ENCODE measurements at places on chromosomes 7 and 10.

DNA sequence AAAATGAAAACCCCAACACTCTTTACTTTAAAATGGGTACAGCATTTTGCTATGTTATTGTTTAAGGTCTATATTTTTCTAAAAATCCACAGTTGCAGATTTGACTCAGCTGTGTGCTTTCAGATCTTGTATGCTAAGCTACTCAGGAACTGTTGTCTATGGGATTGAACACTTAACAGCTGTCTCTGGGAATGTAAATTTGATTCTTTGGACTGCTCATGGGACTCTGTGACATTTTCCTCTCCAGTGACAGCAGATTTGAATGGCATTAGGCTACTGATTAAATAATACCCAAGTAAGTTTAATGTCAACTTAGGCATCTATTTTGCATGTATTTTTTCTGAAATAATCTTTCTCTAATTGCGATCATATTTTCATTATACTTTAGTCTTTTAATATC lies 1.7 kb upstream of the CD36 start:
- no peak for DNase-seq

- DNase-seq: no peak
Observed at GRCh38 chr10:132614431-132615340, 77.1 kb downstream of the INPP5A start.

GRCh38 chr7:120550494-120551048 lies 277.6 kb downstream of the KCND2 start:
- no peak for DNase-seq

DNA sequence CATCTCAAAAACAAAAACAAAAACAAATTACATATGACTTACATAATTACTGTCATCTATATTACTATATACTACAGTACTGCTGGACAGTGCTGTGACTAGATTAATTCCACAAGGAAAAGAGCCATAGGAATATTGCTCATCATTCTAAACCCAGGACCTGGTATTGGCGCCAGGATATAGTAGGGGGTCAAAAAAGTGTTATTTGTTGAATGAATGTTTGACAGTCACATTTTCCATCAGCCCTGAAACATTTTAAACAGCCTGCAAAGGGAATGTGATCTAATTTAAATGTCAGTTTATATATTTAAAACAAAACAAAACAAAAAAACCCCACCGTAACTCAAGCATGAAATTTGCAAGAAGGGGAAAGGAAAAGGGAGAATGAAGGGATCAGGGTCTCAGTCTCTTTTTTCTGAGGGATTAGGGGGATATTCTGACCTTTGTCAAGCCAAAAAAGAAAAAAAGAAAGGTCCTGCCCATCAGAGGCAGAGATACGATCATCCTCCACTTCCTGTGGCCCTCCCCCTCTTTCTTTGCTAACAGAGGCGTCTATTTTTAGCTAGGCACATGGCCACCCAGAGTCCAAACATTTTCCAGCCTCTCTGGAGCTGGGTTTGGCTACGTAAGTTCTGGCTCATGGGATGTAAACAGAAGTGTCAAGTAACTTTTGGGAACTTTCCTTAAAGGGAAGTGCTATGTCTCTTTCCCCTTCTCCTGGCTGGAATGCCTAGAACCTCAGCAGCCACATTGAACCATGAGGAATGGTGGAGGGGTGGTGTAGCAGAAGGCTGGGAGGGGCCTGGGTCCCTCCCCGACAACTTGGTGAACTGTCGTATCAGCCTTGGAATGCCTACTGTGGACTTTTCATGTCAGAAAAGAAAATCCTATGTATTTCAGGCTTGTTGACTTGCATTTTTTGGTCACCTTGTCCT lies 44.6 kb upstream of the DLG5 start:
- no peak for DNase-seq

DNA sequence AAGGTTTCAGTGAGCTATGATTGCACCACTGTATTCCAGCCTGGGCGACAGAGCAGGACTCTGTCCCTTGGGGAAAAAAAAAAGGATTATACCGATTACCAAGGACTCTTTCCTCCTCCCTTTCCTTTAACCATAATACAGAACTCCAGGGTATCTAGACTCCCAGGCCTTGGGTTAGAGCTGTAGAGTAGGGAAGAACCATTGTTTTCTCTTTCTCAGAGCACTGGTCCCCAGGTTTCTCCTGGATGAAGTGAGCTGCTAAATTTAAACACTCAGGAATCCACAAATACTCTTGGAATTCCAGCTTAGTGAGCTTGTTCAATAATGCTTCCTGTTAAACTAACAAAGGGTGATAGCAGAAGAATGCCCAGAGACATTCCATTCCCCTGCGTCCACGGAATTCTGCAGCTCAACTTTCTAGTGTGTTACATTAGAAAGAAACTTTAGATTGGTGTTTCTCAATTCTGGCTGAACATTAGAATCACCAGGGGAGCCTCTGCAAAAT lies 14.6 kb upstream of the RPEL1 start:
- DNase-seq: no peak

DNA sequence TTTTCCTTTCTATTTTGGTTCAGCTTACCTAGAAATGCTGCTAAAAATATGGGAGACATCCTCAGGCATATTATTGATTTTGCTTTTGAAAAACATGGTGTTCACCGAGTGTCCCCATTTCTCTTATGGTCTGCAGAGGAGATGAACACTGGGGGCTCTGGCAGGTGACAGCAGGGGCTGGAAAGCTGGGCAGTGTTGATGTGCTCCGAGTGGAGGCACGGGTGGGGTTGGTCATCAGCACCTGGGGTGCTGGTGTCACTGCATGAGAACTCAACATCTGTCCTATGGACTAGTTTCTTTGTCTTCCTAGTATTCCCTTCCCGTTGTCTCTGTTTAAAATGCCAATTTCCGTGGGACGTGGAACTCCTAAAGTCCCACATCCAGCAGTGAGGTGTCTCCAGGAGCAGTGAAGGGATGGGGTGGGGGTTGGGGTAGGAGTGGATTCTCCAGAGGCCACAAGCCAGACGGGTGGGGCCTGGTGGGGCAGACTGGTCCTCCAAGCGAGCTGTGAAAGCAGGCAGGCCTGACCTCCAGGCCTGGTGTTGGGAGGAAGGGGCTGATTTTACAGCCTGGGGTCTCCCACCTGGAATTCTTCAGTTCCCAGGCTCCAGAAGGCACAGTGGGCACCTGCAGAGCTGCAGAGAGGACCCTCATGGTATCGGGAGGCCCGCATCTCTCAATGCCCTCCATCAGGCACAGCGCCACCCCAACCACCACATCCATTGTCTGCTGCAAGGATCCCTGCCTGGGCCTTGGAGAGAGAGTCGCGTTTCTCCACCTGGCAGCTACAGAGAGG lies 24.4 kb downstream of the ZNF775 start:
- no peak for DNase-seq

GRCh38 chr10:8919280-8919679 lies 864.8 kb downstream of the GATA3 start:
- no peak for DNase-seq

DNA sequence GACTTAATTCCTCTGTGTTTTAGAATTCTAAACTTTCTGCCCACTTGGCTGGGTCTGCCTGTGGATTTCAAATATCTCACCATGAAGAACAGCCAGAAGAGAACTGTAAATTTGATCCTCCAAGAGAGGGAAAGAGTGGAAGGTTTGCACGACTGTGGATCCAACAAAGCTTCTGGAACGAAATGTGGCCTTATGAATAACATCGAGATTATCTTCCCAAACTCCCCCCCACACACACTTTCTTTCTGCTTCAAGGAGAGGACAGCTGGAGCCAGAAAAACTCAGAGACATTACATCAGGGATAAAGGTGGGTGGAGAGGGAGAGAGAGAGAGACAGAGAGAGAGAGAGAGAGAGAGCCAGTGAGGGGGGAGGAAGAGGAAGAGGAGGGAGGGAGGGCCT lies 570.1 kb upstream of the MGMT start:
- no peak for DNase-seq

GRCh38 chr7:111083413-111083812 lies 7.5 kb upstream of the LRRN3 start:
- no peak for DNase-seq

DNA sequence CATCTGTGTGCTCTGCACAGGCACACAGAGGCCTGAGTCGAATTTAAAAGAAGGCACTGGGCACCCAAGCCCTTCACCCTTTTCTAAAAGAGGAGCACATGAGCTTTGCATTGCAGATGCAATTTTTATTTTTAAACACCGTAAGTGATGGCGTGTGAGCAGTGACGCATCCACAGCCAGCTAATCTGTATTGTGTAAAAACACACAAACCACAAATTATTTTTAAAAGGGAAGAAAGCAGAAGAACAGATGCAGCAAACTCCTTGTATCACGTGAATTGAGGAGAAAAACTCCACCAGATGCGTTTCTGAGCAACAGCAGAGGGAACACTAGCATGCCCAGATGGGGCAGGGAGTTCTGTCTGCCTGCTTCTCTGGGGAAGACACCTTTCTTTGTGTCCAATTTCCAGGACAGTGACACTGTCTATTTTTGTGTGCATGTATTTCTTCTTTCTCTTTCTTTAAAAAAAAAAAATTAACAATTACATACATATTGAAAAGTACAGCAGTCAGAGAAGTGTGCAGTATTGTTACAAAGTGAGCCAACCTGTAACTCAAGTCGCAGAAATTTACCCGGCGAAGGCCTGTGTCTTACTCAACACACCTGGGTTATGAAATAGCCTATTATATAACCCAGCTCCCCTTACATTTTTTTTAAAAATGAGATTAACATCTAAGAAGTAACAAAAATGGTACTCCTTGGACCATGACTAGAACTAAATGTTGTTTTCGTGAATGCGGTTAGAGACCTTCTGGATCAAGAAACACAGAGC lies 39.2 kb downstream of the EEPD1 start:
- DNase-seq: no peak

DNA sequence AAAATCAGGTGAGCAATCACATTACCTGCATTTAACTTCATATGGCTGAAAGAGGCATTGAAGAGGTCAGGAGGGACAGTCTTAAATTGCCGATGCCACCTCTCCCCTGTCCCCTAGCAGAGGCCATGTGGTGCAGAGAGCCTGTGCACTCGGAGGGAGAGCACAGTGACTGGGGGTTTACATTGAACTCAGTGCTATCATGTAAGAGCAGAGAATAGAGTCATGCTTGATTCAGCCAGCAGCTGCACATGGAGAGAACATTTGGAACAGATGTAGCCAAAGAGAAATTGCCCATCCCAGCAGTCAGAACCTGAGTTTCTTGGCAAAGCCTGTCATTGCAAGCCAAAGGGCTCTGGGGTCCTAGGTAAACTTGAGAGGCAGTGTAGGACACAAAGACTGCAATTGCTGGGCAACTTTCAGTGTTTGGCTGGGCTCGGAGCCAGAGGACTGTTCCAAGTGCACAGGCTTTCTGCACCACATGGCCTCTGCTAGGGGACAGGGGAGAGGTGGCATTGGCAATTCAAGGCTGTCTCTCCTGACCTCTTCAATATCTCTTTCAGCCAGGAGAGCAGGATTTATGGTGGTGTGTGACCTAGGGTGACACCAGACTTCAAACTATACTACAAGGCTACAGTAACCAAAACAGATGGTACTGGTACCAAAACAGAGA lies 267.1 kb downstream of the REEP3 start:
- DNase-seq: no peak

DNA sequence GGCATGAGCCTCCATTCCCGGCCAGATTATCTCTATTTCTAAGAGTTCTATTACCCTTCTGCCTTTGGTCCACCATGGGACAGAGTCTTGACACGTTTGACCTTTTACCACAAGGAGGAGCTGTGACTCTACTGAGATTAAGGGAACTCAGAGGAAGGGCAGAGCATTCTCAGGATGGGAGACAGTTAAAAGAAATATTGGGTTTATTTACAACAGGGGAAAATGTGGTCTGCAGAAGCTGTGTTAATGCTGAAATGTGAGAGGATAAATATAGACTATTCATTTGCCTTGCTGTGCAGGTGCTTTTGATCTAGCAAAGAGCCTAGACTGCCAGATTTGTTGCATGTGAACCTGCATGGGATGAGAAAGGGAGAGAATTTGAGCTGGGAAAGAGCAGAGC lies 45.8 kb upstream of the PRSS58 start:
- DNase-seq: no peak

GRCh38 chr10:80015911-80016830 lies 62.3 kb upstream of the TMEM254 start:
- DNase-seq: no peak

DNA sequence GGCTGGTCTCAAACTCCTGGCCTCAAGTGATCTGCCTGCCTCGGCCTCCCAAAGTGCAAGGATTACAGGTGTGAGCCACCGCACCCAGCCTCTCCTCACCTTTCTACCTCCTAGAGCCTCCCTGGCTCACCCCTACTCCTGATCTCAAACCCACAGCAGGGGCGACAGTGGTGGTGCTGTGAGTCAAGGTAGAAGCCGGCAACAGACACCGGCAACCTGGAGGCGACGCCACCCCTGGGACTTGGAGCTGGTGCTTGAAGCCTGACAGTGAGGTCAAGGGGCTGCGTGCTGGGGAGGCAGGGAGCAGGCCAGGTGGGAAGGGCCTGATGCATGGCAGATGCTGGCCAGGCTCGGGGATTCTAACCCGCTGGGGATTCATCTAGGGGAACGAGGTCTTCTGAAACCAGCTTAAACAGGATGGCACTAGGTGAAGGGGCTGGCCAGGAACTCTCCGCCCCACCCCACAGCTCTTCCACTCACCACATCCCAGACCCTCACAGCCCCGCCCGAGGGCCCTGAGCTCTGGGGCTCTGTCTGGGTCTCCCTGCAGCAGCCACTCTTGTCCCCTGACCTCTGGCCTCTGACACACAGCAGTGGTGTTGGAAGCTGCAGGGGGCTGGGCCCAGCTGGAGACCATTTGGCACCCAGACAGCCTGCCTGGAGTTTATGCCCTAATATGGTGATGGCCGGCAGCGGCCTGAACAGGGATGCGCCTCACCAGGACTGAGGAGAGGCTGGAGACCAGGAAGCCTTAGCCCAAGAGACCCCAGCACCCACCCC lies 16.4 kb downstream of the KCNH2 start:
- no peak for DNase-seq

DNA sequence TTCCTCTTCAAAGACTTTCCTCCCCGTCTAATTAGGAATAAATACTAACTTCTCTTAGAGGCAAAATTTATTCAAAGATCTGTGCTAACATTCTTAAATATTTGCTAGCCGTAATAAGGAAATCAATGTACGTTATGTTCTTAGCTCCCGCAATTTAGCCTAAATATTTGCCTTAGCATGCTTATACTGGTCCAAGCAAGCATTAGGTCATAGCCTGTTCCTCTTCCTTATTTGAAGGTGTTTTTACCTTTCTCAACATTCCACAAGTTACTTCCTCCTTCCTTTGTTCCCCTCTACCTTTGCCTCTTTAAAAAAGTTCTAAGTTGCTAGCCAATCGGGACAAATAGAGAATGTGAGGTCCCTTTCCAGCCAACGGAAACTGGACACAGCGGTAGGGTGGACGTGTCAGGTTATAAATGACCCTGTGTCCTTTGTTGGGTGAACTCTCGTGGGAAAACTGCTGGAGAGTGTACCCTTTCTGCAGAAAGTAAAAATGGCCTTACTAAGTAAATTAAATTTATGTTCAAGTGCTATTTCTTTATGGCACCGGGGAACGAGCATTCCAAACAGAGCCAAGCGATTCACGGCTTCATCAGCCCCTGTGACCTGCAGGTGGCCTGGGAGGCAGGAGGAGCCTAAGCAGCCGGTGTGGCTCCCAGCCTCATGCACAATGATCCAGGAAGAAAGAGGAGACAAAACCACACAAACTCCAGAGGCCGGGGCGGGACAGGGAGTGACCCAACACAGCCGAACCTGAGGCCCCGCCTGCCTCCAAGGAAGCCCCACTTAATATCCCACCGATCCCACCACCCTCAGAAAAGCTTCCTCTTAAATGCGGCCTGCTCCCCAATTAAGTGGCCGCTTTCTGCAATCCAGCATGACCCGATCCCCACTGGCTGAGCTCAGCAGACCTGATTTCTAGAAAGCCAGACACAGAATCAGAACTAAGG lies 67.0 kb downstream of the ZRANB1 start:
- no peak for DNase-seq

GRCh38 chr7:151626422-151627115 lies 106.9 kb upstream of the RHEB start:
- no peak for DNase-seq
